ENCODE measurements at places on chromosomes 13 and 19. TPM values are rescaled to one million over a fixed set of nuclear protein-coding genes. Genes with fewer than 3 reads are reported as not detected.

DNA sequence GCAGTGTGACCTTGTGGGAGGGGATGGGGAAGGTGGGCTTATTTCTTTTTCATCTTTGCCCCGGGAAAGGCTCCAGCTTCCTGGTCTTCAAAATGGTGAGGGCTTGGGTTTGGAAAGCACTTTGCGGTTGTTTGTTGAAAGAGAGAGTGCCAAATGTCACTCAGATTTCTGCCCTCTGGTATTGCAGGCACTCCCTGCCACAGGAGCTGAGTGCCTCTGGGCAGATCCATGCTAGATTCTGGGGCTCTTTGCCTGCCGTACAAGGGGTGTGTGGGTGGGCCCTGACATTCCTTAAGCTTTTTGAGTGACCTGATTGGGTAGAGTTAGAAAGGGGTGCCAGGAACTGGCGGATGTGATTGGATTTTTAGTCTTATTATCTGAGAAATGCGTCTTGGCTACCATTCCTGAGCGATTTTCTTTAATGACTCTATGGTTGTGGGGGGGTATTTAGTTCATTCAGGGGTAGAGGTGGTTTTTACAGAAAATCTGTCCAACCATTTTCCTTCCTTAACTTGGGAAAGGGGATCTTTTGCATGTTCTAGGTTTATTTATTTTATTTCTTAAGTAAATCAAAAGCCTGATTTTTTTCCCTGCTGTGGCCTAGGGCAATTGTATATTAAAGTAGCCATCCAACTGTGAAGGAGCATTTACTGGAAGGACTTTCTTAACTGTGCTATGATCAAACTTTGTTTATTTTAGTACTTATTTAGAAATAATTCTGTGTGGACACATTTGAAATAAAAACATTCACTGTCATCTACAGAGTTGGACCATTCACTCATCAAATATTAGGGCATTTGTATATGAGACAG lies 3.2 kb downstream of the ARHGAP35 start:
- DNase-seq = no peak

Gene PRR12
- total RNA-seq = 41.7 TPM

DNA sequence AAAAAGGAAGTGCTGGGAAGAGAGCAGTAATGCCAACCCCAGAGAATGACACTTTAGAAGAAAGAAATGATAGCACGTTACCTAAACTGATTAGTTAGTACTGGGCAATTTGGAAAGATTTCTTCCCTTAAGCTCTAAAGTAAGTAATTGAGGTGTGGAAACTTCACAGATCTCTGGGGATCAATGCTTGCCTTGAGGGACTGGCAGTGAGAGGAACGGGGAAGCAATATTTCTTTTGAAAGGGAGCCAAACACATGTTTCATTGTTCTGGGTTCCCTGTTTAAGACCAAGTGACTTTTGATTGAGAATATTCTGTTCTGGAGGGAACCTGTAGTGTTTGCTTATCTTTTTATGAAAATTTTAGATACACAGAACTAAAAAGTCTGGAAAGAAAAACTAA lies 190.5 kb downstream of the NDFIP2 start:
- no peak for DNase-seq

GRCh38 chr19:41919948-41920712 lies 8.1 kb downstream of the ERFL start:
- DNase-seq = no peak

Gene CD22
- total RNA-seq = 0.52 TPM

- no peak for DNase-seq
Measured at GRCh38 chr13:38628554-38628953, 58.3 kb upstream of the FREM2 start.

DNA sequence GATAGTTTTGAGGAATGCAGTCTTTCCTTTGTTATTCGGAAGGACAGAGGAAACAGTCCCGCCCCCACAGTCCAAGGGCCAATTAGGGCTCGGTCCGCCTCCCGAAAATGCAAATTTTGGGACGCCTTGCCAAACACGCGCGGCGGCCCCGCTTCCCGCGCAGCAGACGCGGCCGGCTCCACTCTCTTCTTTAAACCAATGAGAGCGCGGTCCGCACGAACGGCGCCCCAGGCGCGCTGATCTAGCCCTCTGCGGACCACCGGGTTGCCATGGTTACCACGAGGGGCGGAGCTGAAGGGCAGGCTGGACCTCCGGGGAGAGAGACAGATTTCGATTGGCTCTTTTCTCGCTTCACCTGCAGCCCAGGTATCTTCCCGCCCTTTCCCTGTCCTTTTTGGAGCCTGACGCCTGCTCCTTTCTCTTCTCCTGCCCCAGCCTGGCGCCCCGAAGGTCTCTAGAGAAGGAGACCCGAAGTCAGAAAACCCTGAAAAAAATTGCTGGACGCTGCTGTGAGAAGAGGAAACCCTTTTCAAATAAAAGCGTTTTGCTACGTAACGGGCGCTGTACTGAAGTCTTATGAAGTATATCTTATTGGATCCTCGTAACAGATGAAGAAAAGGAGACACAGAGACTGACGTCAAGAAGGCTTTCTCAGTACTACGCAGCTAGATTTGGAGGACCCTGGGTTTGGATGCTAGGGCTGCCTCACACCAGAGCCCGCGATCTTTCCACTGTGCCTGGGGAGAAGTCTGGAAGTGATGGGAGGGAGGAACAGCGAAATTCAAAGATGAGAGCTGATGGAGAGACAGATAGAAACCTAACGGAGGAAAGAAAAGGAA lies 2.0 kb downstream of the PTH2 start:
- peak; percentile 47 for DNase-seq

Gene RFPL4A
- not detected for total RNA-seq

All from CD4-positive, alpha-beta T cell (primary cell).